AG20443 (cell line): ENCODE measurements at places on chromosomes 12 and 14.

DNA sequence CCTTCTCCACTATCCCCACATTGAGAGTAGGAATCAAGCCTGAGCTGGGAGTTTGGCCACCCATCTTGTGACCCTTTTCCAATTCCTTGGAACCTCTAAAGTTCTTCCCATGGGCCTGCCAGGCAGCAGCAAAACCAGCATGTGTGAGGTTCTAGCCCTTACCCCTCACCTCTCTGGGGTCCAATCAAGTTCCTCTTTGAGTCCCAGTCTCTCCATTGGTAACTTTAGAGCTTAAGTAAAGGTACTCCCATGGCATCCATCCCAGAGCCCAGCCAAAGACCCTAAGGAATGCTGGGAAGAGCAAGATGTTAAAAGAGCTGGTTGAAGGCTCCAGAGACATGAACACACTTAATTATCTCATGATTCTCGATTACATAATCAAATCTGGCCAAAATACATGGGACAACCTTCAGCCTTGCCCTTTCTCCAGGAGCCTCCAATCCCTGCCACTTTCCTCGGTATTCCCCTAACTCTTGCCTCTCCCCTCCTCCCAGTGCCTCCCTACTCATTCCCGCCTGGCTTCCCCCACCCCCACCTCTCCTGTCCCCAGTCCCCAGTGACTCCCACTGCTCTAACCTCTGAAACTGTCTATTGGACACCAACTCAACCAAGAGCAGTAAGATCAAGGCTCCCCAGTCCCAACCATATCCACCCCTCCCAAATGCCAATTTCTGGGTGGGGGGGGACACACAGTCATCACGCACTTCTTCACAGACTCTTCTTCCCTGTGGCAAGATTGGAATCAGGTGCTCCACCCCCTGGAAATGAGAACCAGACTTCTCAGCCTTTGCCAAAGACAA, 4.8 kb upstream of the TNS2 start:
- peak; percentile 16 for DNase-seq

- no peak for DNase-seq
Observed at GRCh38 chr14:96508900-96509299, 6.7 kb downstream of the PAPOLA start.

DNA sequence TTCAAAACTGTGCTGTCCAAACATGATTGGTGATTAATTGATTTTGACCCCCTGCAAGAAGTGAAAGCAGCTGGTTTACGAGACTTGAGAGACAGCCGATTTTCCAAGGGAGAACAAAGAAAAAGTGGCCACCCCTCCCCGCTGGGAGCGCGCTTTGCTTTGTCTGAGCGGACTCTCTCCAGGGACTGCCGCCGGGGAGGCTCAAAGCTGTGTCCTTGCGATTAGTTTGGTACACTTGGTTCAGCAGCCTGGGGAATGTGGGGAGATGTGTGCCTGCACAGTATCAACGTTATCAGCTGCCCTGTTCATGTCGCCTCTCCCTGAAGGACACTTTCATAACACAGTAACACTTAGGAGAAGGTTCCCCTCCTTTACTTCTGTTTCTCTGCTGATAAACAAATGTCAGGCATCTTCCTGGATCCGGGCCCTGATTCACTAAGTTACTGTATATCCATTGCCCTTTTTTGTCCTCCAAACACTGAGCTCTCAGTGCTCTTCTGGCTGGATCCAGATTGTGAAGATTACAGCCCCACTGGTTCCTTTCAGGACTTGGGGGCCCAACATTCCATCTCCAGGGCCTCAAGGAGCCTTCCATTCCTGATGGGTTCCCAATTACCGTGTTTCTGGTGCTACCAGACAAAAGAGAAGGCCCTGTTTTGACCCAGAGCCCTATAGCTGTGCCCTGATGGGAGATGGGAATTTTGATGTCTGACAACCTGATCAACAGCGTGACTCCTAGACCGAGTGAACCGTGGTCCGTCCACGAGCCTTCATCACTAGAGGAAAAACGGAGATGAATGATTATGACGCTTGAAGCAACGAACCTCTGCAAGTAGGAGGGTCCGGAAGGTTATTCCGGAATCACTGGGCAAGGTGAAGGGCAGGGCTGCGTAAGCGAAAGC, 31.7 kb upstream of the TUBA1C start:
- peak; percentile 44 for DNase-seq

DNA sequence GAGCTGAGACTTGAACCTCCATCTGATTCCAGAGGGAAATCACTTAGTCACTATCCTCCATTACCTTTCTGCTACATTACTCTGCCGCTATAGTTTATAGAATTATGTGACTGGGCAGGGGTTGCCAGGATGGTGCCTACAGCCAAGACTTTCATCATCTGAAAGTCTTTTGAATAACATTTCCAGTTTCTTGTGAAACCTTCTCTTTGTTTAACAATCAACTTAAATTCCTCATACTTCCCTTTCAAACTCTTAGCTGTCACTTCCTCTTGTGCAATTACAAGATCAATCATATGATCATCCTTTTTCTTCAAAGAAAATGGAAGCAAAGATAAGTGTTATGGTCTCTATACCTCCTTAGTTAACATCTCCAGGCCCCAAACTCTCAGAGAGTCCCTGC, 25.4 kb upstream of the PELI2 start:
- no peak for DNase-seq

GRCh38 chr14:57736391-57736790, 129.5 kb downstream of the SLC35F4 start:
- DNase-seq = no peak

- no peak for DNase-seq
Observed at GRCh38 chr12:43208627-43209026, 343.4 kb downstream of the ADAMTS20 start.

DNA sequence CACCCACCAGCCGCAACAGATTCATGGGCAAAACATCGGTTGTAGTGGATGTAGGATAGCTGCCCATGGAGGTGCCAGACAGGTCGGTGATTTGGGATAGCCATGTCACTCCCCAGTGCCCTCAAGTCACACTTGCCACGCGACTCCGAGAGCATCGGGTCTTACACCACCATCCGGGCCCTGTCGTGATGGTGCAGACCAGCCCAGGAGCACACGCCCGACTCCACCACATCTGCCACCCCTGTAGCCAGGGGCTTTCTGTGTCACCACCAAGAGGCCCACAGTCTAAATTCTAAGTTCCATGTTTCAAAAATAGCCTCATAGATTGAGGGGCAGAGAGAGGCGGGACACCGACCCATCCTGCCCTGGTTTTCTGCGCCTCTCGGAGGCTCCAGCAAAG, 18.0 kb downstream of the FOXN4 start:
- no peak for DNase-seq

DNA sequence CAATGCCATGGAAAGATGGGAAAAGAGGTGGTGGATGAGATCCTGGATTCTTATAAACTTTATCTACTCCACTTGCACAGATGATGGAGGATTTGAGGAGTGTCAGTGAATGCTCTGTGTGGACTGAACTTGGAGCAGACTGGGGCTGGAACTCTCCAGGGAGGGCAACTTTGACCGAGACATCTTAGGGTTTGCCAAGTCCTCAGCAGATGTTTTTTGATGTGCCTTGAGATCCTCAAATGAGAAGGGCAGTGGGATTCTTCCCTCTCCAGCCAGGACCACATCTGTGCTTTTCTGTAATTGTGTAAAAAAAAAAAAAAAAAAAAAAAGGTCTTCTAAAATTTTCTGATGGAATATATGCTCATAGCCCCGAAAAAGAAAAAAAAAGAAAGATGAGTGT, 23.0 kb upstream of the MYL2 start:
- DNase-seq = no peak

GRCh38 chr14:71108398-71109119, 201.3 kb downstream of the PCNX1 start:
- DNase-seq = no peak

GRCh38 chr14:91249841-91250616, 5.5 kb upstream of the GPR68 start:
- no peak for DNase-seq

DNA sequence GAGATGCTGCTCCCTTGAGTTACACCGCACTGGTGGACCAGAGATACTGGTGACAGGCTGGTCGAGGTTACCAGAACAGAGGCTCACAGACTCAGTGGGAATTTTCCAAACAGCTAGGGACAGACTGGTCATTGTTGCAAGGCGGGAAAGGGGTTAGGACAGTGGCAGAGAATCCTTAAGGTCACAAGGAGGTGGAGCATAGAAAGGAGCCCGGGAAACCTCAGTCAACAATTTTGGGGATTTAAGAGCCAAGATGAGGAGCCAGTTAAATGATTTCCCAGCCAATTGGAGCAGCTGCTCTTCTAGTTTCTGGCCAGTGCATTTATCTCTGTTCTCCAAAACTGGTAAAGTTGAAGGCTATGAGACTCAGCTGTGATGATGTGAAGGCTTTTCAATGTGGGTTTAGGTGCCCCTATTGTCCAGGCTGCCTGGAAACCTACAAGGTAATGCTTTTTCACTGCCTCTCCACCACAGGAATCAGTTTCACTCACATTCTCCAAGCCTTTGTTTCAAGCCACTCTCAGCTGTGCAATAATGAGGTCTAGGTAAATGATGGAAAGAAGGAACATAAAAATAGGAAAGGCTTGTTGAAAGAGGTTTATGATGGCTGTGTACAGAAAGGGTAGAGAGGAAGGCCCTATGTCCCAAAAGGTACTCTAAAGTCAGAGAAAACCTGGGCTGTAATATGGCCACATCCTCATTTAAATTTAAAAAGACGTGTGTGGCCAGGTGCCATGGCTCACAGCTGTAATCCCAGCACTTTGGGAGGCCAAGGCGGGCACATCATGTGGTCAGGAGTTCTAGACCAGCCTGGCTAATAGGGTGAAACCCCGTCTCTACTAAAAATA, 7.0 kb upstream of the TNS2 start:
- no peak for DNase-seq
